ENCODE measurements at places on chromosomes 1 and 21.

GRCh38 chr1:215507119-215507518, 60.0 kb upstream of the KCTD3 start:
- DNase-seq = peak; percentile 69

- DNase-seq = no peak
Observed at GRCh38 chr1:30294508-30294907, 428.9 kb downstream of the MATN1 start.

DNA sequence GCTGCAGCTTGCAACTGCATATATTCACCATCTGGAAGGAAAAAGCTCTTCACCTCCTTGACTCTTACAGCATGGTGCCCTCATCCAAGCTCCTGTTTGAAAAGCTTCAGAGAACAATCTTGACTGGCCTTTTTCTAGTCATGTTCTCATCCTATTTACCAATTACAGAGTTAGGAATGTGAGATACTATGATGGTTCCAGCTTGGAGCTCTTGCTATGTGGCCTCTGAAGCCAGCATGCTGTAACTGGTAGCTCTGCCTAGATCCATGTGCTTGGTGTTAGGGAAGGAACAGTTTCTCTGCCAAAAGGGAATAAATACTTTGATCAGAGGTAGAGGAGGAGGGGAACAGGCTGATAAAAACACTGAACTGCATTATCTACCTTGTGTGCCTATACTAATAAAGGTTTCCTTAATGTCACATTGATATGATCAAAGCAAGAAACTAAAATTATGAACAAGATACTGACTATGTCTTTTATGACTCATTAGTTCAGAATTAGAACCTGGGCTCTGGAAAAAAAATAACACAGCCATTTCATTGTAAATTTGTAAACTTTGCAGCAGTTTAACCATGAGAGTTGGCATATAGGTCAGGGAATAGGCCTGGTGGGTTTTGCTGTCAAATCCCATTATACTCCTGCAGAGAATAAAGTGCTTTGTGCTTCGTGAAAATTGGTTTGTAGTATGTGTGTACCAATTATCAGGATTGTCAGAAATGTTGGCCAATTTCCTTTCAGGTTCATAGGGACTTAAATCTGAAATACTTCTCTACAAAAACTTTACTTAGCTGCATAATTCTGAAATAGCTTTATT, 92.7 kb downstream of the LEPR start:
- DNase-seq = no peak

DNA sequence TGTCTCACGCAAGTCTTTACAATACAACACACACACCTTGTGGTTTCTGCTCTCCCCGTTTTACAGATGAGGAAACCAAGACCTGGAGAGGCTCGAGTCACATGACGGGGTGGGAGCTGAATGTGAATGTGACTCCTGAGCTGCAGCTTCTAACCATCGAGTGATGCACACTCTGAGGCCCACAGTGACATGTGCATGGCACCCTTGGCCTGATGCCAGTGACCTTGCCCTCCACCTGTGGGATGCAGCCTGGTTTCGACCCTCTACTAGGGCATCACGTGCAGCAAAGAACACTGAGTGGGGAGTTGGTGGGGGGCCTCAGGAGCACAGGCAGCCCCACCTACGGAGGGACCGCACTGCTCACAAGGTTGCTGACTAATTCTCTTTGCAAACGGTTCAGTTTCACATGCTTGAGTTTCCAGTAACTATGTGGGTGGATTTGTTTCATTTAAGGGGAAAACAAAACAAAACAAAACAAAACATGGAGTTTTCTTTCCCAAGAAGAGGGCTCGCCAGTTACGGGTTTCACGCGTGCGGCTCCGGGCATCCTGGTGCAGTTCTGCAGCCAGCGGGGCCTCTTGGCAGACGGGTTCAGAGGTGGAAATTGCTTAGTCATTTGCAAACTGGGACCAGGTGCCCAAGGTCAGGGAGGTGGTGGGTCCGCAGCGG, 22.9 kb downstream of the SPSB1 start:
- no peak for DNase-seq

DNA sequence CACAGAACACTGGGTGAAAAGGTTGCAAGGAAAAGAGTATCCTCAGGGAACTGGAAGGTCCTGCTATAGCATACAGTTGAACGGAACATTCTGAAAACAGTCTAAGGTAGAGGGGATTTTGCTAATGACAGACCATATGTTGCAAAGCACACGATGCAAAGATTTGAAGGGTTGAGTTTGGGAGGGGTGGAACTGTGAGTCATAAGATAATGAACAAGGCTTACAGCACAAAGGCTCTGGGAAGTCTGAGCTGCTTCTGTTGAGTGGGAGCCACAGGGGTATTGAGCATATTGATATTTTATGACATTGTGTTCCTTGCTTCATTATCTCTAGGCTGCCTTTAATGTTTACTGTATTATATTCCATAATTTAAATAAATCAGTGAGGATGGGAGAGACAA, 104.9 kb downstream of the PLPPR4 start:
- DNase-seq = no peak

- peak; percentile 60 for DNase-seq
Observed at GRCh38 chr1:221742555-221743415, 896 bp upstream of the DUSP10 start.

- no peak for DNase-seq
Observed at GRCh38 chr1:228314658-228315483, 91.8 kb downstream of the TRIM11 start.

DNA sequence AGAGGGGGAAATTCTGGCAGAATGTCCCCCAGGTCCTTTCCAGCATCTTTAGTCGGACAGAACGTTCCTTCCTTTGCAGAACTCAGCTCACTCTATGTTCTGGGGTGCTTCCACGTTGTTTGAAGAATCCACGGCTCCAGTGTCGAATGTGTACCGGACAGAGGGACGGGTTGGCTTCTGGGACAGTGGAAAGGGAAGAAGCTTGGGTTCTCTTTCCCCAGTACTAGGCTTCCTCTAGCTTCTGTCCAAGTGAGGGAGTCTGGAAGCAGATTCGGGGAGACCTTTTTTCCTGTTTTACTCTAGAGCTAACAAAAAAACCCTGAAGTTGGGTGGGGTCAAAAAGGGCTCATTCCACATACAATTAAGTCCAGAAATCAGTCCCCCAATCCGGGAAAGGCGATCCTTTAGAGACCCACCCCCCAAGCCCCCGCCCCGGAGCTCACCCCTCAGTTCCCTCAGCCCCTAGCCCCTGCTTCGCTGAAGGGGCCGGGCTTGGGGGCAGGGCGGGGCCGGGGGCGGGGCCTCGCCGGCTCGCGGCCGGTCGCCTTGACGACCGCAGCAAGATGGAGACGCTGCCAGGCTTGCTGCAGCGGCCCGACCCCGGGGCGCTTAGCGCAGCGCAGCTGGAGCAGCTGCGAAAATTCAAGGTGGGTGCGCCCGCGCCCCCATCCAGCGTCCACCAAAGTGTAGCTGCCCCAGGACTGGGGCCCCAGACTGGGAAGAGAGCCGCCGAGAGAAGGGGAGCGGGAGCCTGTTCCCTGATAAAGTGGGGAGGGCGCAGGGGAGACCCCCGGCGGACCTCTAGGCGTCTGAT, at the start of gene RIIAD1:
TSS of gene RIIAD1 (plus strand) at position 549 of the 814 bp plus-strand sequence. CDS start at position 564, 15 bp downstream.
- peak; percentile 7 for DNase-seq
